ENCODE measurements at places on chromosomes 3 and 15. TPM values are rescaled to one million over a fixed set of nuclear protein-coding genes. Genes with fewer than 3 reads are reported as not detected.

- peaks cover 14% of the 10 kb centered on the region for H3K27me3 ChIP-seq
- no peak for DNase-seq
- no peaks in the 10 kb centered on the region for H3K4me1 ChIP-seq
- no peaks in the 10 kb centered on the region for H3K36me3 ChIP-seq
- H3K27ac ChIP-seq = no peak overlapping the region
Observed at GRCh38 chr3:43792904-43793303, 102.2 kb downstream of the ABHD5 start.

GRCh38 chr3:196996454-196997265 is 28.0 kb upstream of the PIGZ start:
- no peaks in the 10 kb centered on the region for H3K27me3 ChIP-seq
- H3K4me1 ChIP-seq = no peaks in the 10 kb centered on the region
- H3K27ac ChIP-seq = no peak overlapping the region

GRCh38 chr15:37824717-37825382 is 109.6 kb upstream of the TMCO5A start:
- no peak for DNase-seq
- peaks cover 4% of the 10 kb centered on the region for H3K4me1 ChIP-seq
- H3K4me3 ChIP-seq = no peak overlapping the region
- no peaks in the 10 kb centered on the region for H3K36me3 ChIP-seq
- no peaks in the 10 kb centered on the region for H3K27me3 ChIP-seq

DNA sequence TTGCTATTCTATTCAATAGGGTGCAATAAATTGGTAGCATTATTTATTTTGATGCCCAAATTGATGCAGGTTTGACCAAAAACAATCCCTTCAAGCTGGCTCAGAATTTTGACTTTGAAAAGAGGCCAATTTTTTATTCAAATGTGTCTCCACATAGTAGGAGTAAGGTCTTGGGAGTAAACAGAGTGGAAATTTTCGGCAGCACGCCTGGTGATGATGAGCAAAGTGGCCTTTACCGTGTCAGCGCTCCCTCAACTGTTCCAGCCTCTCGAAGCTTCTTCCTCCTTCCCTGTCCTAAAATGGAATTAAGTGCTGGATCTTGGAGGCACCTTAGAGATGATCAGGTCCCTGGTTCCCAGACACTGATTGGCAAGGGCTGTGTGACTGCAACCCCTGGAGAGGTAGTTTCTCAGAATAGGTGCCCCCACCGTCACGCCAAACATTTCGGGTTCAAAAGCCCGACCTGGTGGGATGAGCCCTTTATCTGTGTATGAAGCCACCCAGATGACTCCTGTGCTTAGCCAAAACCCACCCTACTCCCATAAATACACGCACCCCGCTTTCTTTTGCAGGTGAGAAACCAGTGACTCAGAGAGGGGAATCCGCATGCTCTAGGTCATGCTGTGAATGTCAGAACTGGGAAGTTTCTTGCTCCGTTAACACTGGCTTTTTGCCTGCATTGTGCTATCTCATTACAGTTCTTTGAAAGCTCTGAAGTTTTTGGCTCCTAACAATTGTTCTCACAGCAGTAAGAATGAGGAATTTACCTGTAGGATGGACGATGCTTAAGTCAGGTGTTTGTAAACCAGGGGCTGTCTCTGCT is 89.1 kb downstream of the CRYGS start:
- no peaks in the 10 kb centered on the region for H3K4me1 ChIP-seq
- H3K27ac ChIP-seq = no peak overlapping the region
- H3K36me3 ChIP-seq = no peaks in the 10 kb centered on the region
- H3K4me3 ChIP-seq = no peak overlapping the region
- H3K27me3 ChIP-seq = no peaks in the 10 kb centered on the region

DNA sequence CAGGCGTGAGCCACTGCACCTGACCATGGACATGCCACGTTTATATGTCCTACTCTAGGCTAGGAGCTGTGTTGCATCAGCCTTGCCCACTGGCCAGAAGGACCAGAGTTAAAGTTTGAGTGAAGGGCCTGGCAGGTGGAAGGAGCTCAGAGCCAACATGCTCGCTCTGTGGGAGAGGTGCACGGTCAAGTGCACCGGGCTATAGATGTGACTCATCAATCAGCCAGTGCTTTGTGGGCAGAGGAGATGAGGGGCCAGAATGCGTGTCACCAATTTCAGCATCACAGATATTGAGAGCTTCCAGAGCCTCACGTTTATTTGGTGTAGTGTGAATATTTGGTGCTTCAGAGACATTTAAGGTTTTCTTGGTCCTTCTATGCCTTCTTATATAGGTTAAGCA is 137.3 kb upstream of the KBTBD8 start:
- no peaks in the 10 kb centered on the region for H3K27me3 ChIP-seq
- H3K4me1 ChIP-seq = no peaks in the 10 kb centered on the region
- no peak overlapping the region for H3K27ac ChIP-seq
- no peaks in the 10 kb centered on the region for H3K36me3 ChIP-seq
- DNase-seq = no peak
- H3K4me3 ChIP-seq = no peak overlapping the region

DNA sequence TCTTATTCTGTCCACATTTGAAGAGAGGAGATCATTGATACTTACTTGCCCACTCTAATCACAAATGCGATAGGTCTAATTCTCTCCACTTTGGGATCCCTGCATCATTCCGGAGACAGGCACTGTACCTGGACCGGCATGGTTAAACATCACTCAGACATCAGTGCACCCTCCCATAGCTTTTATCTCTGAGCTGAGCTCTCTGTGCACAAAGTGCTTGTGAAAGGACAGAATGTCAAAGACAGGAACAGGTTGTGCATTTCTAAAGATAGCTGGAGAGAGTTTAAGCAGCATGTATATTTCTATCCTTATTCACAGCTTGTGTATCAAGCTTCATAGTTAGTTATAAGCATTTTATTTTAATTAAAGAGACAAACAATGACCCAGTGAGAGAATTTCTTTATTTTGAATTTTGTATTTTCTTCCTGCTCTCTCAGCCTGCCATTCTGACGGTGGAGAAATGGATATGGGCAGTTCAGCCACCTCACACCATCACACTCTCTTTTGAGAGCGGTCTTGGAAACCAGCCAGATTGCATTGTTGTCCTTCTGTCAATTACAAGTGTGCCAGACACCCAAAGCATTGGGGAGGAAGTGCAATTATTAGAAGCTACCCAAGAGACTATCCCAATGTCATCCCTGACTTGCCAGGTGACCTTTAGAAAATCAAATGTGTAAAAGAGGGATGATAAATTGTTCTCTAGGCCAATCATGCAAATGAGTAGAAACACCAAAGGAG is 65.2 kb upstream of the CHL1 start:
- no peaks in the 10 kb centered on the region for H3K4me1 ChIP-seq
- H3K36me3 ChIP-seq = no peaks in the 10 kb centered on the region

DNA sequence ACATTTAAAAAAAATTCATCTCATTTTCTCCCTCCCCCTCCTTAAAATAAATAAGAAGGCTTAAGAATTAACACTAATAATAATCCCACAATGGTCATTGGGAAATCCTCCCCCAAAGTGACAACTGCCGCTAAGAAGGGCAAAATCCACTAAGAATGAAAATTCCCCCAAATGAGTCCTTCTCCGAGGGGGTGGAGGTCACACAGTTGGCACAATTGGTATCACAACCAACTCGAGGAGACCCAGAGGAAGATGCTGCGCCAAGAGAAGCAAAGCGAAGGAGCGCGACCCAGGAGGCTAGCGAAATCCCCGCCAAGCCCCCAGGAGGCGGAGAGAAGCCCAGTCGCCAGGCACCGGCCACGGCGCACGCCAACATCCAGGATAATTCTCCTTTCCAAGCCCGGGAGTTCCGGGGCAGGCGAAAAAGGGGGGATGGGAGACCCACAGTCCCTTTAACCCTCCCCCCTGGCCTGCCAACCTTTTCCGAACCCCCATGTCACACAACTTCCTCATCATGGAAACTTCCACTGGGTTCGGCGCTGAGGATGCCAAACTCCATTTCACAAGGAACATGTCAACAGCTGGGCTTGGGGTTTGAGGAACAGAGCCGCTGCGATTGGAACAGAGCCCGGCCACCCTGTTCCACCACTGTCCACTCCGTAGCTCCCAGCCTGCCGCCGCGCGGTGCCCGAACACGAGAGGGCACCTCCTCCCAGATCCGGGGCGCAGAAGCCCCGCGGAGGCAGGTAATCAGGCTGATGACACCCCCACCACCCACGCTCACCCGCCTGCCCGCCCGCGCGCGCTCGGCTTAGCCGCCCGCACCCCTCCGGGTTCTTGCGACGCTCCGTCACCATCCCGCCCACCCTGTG is 668 bp downstream of the THRB start:
- no peak overlapping the region for H3K27ac ChIP-seq
- H3K4me1 ChIP-seq = no peaks in the 10 kb centered on the region
- H3K4me3 ChIP-seq = peak overlapping the region; percentile 69
- peaks cover 65% of the 10 kb centered on the region for H3K27me3 ChIP-seq
- peak; percentile 51 for DNase-seq

GRCh38 chr3:117752984-117753717 is 1043.6 kb downstream of the TUSC7 start:
- H3K4me3 ChIP-seq = no peak overlapping the region
- H3K27me3 ChIP-seq = no peaks in the 10 kb centered on the region
- no peak overlapping the region for H3K27ac ChIP-seq

DNA sequence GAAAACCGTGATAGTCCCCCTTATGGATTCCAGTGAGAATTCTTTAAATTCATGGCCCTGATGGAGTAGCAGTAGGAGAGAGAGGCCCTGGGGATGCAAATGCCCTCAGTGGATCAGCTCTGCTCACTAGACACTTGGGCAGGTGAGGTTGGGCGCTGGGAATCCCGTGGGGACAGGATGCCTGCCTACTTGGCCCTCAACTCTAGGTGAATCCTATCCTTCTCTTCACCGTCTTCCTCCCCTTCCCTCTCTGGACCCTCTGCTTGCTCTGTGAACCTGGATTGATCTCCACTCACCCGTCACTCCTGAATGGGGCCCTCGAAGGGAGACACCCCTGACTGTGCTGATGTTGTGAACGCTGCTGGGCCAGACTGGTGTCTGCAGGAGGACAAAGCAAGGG is 77.4 kb downstream of the SEC22A start:
- H3K27me3 ChIP-seq = no peaks in the 10 kb centered on the region
- H3K4me1 ChIP-seq = no peaks in the 10 kb centered on the region
- no peak for DNase-seq

DNA sequence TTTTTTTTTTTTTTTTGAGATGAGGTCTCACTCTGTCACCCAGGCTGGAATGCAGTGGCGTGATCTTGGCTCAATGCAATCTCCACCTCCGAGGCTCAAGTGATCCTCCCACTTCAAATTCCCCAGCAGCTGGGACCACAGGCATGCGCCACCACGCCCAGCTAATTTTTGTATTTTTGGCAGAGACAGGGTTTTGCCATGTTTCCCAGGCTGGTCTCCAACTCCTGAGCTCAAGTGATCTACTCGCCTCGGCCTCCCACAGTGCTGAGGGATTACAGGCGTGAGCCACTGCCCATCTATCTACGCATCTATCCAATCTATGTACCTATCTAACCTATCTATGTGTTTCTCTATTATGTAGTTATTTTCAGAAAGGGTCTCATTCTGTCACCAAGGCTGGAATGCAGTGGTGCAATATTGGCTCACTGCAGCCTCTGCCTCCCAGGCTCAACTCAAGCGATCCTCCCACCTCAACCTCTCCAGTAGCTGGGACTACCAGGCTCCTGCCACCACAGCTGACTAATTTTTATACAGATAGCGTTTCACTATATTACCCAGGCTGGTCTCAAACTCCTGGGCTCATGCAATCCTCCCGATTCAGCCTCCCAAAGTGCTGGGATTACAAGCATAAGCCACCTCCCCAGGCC is 20.2 kb upstream of the GPX1 start:
- no peak for DNase-seq
- no peaks in the 10 kb centered on the region for H3K4me1 ChIP-seq
- peaks cover 15% of the 10 kb centered on the region for H3K36me3 ChIP-seq
- peak overlapping the region; percentile 28 for H3K27ac ChIP-seq
- no peaks in the 10 kb centered on the region for H3K27me3 ChIP-seq

GRCh38 chr3:95311272-95311671 is 1248.4 kb downstream of the NSUN3 start:
- H3K4me3 ChIP-seq = no peak overlapping the region
- H3K36me3 ChIP-seq = no peaks in the 10 kb centered on the region
- no peaks in the 10 kb centered on the region for H3K4me1 ChIP-seq
- H3K27ac ChIP-seq = no peak overlapping the region

GRCh38 chr3:15964605-15965442 is 167.0 kb upstream of the ANKRD28 start:
- H3K36me3 ChIP-seq = no peaks in the 10 kb centered on the region
- H3K4me3 ChIP-seq = no peak overlapping the region
- no peaks in the 10 kb centered on the region for H3K27me3 ChIP-seq
- no peaks in the 10 kb centered on the region for H3K4me1 ChIP-seq
- no peak overlapping the region for H3K27ac ChIP-seq

GRCh38 chr3:49641921-49642707 is 32.0 kb upstream of the APEH start:
- no peak overlapping the region for H3K4me3 ChIP-seq
- DNase-seq = no peak
- peaks cover 7% of the 10 kb centered on the region for H3K4me1 ChIP-seq
- H3K36me3 ChIP-seq = no peaks in the 10 kb centered on the region
- H3K27ac ChIP-seq = no peak overlapping the region

- H3K36me3 ChIP-seq = no peaks in the 10 kb centered on the region
- H3K27me3 ChIP-seq = peaks cover 2% of the 10 kb centered on the region
- H3K27ac ChIP-seq = no peak overlapping the region
- no peak for DNase-seq
- no peak overlapping the region for H3K4me3 ChIP-seq
Observed at GRCh38 chr3:38828681-38829080, 12.7 kb upstream of the SCN10A start.

- H3K4me3 ChIP-seq = no peak overlapping the region
- DNase-seq = no peak
- H3K27ac ChIP-seq = no peak overlapping the region
- no peaks in the 10 kb centered on the region for H3K27me3 ChIP-seq
Observed at GRCh38 chr3:156668073-156668763, 6.2 kb upstream of the TIPARP start.

The PLAAT1 gene
- 39.2 TPM for polyA plus RNA-seq

The ISLR gene
- 0.44 TPM for polyA plus RNA-seq

The HTD2 gene
- polyA plus RNA-seq = 36.0 TPM

The HHATL gene
- 17.4 TPM for polyA plus RNA-seq

The BCL6 gene
- polyA plus RNA-seq = 3.6 TPM

All from cardiac muscle cell (in vitro differentiated cells and primary cell).